ENCODE measurements at places on chromosomes 11 and 22.

DNA sequence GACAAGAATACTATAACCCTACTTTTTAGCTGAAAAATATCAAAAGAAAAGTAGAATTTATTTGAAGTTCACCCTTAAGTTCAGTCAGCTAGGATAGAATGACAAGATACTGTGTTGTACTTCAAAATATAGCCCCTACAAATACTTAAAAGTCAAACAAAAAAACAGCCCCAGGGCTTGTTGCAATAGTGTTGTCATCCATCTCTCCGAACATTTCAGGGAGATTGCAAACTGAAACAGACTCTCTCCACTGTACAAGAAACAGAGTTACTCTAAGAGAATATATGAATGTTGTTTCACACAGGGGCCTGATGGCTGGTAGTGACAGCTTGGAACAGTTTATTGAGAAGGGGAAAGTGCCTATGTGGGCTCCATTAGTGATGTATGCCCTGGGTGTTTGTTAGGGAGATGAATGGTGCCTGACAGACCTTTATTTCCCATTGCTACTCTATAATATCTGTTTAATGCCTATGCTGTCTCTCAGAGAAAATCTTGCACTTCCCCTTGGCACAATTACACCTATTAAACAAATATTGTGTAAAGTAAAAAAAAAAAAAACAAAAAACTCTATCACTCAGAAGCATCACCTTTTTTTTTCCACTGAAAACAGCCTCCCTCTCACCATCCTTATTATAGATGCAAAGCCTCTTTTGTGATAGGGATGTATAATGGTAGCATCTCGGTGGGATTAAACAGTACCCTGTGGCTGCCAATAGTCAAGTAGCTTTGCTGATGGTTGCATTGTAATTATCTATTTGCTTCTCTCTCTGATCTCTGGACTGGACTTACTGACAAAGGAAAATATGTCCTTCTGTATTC, 506.3 kb upstream of the LUZP2 start:
- no peak for DNase-seq

- DNase-seq = peak; percentile 52
Measured at GRCh38 chr11:12411806-12412727, 34.7 kb downstream of the PARVA start.

DNA sequence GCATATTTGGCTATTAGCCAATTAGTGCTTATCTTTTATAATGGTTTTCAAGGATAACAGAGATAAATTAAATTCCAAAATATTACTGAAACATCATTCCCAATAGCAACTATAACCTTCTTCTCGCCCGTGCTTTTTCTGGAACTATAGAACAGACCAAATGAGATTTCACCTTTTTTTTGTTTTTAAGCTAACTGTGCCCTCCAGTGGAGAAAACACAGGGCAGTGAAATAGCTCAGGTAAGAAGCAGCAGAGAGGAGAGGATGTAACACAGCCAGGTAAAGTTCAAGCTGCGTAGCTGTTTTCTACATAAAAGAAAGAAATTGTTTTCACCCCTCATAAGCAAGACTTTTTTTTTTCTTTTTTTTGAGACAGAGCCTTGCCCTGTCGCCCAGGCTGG, 28.2 kb downstream of the HSD17B12 start:
- DNase-seq = peak; percentile 68

- DNase-seq = no peak
Measured at GRCh38 chr11:41050791-41051190, 408.7 kb downstream of the LRRC4C start.

DNA sequence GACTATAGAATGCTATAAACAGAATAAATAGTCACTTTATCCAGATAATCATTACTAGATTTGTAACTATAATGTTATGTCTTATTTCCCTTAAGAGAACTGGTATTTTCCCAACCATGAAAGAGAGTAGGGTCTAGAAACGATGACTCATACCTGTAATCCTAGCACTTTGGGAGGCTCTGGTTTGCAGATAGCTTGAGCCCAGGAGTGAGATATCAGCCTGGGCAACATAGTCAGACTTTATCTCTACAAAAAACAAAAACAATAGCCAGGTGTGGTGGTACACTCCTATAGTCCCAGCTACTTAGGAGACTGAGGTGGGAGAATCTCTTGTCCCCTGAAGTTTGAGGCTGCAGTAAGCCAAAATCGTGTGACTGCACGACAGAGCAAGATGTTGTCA, 30.9 kb downstream of the OR52A5 start:
- DNase-seq = no peak

- DNase-seq = no peak
Measured at GRCh38 chr11:27216270-27217149, 146.5 kb downstream of the CCDC34 start.

- no peak for DNase-seq
Measured at GRCh38 chr11:32221476-32222032, 130.7 kb downstream of the RCN1 start.

- DNase-seq = no peak
Measured at GRCh38 chr11:125070699-125071254, 7.7 kb downstream of the SLC37A2 start.

DNA sequence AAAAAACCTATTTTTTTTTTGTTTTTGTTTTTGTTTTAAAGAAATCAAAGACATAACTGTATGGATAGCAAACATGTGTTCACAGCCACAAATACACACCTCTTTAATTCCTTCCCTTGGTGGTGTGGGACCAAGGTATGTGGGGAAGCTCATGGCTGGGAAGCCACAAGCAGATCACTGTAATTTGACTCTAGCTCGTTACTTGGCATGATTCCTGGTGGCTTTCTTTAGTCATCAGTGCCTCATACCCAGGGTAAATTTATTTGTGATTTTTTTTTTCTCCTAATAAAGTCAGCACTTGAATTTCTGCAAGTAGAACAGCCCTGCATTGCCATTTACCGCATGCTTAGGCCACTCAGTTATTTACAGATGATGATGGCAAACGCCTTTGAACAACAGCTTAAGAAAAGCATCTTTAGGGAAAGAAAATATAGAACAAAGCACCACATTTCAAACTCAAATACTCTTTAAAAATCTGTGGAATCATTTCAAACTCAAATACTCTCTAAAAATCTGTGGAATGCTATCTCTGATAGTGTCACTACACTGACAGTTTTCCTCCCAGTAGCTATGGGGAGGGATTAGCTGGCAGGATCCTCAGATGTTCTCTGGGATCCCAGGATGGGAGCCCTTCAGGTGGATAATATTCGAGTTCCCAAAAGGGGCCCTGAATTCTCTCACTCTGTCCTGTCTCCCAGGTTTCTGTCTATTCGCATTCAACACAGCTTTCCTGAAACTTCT, 687.2 kb downstream of the OPCML start:
- DNase-seq = no peak

- DNase-seq = no peak
Measured at GRCh38 chr11:111942829-111943228, 5.7 kb downstream of the DIXDC1 start.

- no peak for DNase-seq
Measured at GRCh38 chr22:42368379-42369249, 63.6 kb downstream of the NFAM1 start.

GRCh38 chr11:123577081-123577598, 77.3 kb downstream of the SCN3B start:
- DNase-seq = peak; percentile 93

DNA sequence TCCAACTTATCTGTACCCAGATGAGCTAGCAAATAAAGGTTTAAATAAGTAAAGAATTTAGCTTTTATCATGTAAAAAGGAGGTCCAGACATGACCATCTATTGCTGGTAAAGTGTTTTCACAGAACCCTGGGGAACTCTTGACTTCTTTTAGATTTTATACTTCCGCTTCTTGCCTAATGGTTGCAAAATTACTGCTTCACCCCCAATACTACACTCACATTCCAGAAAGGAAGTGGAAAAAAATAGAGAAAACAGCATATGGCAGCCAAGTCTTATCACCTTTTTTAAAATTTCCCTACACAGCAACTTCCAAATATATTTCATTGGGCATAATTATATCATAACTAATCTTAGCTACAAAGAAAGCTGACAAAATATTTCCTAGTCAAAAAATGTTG, 12.1 kb downstream of the BBOX1 start:
- no peak for DNase-seq

- no peak for DNase-seq
Measured at GRCh38 chr22:32082331-32082730, 39.3 kb downstream of the SLC5A1 start.
